ENCODE measurements at places on chromosomes 11 and 22.
A peak's percentile ranks its signal among the peaks of the same experiment; 100 is the strongest.

DNA sequence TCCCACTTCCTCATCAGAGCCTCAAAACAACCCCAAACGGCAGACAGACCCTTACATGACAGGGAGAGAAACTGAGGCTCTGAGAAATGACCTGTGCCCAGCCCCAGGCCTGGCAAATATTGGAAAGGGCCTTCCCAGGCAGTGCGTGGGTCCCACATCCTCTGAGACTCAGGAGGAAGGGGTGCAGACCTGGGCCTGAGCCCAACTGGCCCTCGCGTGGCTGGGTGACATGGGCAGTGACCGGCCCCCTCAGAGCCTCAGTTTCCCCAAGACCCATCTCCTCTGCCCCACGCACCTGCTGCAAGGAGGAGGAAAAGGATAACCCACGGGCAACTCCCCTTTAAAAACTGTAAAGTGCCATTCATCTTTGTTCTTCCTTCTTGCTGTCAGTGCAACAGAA, 35.6 kb downstream of the ELFN2 start:
- DNase-seq: no peak

DNA sequence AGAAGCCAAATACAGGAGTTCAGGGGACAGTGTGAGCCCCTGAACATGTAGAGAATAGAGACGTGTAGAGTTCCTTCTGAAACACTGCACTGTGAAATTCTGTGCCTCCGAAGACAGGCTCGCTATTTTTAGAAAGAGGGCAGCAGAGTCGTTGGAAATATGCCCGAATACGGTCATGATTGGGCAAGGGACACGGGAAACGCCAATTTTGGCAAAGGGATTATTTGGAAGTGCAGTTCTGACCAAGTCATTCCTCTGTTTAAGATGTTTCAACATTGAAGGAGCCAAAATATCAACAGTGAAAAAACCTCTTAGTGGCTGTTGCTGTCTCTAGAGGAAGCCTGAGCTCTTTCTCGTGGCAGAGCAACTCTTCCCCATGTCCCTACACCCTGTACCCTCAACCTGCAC, 9.5 kb upstream of the CBX6 start:
- DNase-seq: peak; percentile 74

GRCh38 chr22:25219948-25220442, 556 bp downstream of the CRYBB2 start:
- no peak for DNase-seq

- DNase-seq: no peak
Measured at GRCh38 chr11:127074151-127074761, 73.7 kb upstream of the KIRREL3 start.

DNA sequence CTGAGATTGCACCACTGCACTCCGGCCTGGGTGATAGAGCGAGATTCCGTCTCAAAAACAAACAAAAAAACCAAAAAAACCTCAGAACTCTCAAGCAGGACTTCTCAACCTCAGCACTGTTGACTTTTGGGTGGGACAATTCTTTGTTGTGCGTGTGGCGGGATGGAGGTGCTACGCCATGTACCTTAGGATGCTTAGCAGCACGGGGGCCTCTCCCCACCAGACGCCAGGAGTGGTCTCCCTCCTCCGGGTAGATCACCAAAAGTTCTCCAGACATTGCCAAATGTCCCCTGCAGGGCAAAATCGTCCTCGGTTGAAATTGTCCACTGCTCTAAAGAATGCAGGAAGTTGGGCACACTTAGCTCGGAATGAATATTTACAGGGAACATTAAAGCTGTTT, 26.9 kb upstream of the ATXN10 start:
- peak; percentile 1 for DNase-seq

GRCh38 chr11:76139314-76139713, 67.0 kb downstream of the WNT11 start:
- no peak for DNase-seq

GRCh38 chr11:104151404-104152204, 12.3 kb downstream of the PDGFD start:
- DNase-seq: no peak

DNA sequence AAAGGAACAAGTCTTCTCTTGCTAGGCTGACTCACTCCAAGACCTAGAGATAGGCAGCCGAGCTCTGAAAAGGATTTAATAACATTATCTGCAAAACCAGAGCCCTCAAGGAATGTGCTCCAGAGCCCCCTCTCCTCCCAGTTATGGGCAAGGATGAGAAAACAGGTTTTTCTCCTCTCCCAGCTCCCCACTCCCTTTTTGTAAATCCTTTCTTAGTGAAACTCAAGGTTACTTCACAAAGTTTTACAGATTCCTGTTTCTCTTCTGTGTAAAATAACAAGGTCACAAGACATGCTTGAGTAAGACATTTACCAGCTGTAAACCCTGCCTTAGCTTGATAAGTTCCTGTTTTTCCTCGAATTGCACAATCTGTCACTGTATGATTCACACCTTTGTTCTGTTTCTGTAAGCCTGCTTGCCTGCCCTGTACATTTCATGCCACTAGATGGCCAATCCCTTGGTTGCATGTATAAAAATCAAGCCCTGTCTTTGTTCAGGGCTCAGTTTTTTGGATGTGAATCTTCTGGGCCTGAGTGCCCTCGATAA, 489.4 kb downstream of the KCNA4 start:
- no peak for DNase-seq

DNA sequence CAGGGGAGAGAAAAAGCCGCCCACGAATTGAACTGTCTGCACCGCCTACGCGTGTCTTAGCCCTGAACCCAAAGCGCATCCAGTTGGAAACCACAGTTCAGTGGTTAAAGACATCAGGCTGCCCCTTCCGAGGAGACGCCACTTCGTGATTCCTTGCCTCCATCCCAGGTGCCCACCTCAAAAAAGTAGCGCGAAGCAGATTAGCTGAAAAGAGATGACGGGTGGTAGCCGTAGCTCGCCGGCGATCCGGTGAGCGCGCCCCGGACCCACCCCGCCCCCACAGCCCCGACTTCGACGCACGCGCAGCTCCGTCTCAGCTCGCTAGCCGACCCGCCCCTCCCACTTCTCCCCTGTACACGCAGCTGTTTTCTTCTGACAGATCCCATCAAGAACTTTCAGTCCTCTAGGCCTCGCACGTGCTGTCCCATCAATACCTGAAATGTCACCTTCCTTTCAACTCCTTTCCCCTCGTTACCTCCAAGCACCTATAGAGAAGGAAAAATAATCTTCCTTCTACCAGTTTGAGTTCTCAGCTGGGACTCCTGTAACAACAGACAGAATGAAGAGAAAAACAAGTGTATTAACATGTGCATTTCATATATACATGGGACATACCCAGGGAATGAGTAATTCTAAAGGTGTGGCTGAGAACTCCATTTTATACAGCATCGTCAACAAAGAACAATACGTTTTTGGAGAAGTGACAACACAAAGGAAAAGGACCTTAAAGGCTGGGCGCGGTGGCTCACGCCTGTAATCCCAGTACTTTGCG, 49.5 kb downstream of the OR4D9 start:
- DNase-seq: peak; percentile 87

DNA sequence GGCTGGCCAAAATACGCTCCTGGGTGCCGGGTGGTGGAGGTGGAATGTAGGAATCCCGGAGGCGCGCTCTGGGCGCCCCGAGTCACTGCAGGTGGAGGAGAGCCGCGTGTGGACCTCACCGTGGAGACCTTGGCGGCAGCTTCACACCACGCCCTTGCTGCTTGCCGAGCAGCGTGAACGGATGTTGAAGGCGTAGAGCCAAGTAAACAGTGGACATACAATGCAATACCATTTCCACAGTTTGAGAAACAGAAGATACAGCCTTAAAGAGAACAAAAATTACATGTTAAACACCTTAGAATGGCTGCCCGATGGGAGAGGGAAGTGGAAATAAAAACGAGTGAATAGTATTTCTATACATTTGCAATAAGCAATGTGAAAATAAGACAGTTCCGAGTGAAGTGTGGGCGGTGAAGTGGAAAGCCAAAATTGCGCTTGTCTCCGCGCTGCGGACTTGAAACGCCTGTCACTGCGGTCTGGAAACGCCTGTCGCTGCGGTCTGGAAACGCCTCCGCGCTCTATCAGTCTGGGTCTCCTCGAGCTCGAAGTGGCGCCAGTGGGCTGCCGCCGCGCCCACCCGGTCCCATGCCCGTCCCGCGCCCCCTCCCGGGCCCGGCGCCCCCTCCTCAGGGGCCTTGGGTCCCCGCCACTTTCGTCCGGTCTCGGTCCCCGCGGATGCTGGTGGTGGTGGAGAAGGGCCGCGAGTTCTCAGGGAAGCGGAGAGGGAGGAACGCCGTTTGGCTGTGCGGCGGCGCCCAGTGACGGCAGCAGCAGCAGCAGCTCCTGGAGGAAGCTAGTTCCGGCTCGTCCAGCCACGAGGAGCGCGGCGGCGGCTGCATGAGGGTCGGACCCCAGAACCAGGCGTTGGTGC, 1.6 kb downstream of the NCR3LG1 start:
- peak; percentile 43 for DNase-seq

DNA sequence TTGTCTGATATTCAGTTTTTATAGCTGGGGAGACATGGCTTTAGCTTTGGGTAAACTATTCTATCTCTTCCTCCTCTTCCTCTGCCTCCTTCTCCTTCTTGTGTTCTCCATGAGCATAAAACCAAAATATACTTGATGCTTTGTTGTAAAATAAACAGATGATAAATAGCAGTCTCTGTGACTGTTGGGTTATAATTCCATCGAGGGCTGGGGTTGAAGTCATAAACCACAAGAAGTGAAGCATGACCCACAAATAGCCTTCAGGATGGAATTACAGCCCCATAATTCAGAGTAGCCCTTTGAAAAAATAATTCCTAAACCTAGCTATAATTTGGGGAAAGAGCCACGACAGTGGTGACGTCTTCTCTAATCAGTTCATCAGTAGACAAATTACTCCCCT, 177.7 kb downstream of the SNX19 start:
- no peak for DNase-seq

DNA sequence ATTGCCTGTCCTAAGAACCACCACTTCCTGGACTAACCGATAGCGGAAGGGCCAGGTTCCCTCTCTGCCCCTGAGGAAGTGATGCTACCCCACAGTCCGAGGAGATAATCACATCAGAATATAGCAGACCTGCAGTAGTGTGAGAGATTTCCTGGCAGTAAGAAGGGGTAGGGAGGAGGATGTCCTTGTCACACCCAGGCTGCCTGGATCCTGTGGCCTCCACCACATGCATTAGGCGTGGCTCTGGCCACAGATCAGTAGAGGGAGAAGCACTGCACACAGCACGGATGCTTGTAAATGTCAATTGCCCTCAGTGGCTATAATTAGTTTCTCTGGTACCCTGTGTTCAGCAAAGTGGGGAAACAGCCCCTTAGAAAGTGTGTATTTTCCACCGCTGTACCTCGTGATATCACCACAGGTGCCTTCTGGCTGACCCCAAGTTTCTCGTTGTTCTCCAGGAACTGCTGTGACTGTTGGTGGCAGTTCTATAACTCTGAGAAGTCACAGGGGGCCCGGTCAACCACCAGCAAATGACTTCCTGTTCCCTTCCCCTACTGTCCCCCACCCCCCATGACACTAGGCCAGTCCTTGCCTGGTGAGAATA, 61.8 kb downstream of the UBASH3B start:
- no peak for DNase-seq

DNA sequence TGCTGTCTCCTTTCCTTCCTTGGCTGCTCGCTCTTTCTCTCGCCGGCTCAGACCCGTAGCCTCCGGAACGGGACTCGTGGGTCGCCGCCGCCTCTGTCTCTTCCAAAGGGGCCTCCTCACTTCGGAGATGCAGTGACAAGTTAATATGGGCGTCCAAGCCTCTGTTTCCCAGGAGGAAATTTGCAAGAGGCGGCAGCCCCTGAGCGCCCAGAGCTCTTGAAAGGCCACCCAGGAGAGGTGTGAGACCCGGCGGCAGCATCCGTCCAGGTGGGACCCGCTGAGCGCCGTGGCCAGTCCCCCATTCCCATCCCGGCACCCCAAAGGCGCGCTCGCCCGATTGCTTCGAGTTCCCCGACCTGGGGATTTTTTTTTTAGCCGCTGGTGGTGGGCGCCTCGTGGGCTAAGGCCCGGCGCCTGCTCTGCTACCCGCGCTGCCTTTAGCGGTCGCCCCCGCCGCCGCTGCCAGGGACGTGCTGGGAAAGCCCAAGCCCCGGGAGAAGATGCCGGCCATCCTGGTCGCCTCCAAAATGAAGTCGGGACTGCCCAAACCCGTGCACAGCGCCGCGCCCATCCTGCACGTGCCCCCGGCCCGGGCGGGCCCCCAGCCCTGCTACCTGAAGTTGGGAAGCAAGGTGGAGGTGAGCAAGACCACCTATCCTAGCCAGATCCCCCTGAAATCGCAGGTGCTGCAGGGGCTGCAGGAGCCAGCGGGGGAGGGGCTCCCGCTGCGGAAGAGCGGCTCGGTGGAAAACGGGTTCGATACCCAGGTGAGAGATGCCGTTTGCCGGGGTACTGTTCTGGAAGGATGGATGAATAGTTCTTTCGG, 772 bp downstream of the NAV2 start:
- peak; percentile 87 for DNase-seq

DNA sequence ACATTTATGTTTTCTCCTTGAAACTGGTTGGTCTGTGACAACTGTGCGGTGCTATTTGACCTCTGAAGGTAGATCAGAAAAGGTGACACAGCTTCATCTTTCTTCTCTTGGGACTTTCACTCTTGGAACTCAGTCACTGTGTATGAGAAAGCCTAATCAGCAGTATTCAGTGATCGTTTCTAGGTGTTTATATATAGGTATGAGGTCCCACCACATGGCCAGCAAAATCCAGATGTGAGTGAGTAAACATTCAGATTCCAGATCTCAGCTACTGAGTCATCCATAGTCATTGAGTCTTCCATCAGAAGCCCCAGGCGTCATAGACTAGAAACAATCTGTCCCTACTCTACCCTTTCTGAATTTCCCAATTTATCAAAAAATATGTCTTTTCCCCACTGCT, 117.3 kb upstream of the CTSC start:
- DNase-seq: no peak

DNA sequence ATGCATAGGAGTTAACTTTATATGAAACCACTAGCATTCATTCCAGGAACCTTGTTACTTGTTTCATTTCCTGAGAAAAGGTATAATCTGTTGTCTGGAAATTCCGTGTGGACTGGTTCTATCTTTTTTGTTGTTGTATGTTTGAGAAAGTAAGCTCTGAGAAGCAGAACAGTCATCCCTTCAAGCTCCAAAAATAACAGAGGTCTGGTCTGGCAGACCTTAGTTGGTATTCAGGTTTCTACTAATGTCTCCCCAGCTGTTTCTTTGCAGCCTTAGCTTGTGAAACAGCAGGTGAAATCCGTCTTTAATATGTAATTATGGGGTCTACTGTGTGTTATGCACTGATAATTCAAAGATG, 2.4 kb downstream of the RNF121 start:
- no peak for DNase-seq

Measured in lower leg skin (tissue), 4 donors.